ENCODE measurements at places on chromosomes 5 and 9.

GRCh38 chr5:14201325-14202045 is 58.3 kb downstream of the TRIO start:
- no peak for DNase-seq

GRCh38 chr9:127721391-127721821 is 5.5 kb downstream of the TTC16 start:
- DNase-seq, result no peak

GRCh38 chr5:59380350-59380951 is 513.1 kb downstream of the PDE4D start:
- no peak for DNase-seq

- DNase-seq, result no peak
Measured at GRCh38 chr5:31229266-31229665, 35.8 kb downstream of the CDH6 start.

DNA sequence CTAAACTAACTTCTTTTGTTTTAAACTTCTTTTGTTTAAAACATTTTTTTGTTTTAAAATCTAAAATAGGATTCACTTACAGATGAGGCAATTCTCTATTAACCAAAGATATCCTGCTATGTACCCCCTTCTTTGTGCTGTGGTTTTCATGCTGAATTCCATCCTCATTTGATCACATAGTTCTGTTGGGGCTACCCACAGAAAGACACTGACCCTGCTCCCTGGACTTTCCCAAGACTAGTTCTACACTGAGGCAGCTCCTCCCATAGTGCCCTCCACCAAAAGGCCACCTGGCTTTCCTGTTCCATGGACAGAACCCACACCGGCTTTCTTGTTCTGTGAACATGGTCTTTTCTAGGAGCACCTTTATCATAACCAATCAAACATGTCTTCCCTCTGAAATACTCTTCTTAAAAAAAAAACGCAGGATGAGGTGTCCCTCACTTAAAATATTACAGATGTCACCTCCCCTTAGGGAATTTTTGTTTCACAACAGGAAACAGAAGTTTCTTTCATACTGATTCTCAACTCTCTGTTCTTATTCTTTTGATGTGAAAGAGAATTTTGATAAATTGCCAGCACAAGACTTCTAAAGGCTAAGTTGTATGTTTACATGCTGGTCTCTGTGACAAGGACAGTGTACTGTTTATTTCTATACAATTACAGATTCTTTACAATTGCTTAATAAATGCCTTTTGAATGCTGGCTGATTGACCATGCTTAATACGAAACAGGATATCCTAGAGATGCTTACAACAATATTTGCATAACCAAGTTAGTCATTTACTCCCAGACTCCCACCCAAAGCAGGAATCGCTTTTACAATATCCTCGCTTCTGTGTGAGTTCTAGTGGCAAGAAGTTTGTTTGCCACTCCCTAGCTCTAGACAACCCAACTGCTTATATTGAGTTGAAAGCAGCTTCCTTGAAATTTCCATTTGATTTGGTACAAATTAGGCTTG is 300.4 kb downstream of the DTWD2 start:
- DNase-seq, result no peak

DNA sequence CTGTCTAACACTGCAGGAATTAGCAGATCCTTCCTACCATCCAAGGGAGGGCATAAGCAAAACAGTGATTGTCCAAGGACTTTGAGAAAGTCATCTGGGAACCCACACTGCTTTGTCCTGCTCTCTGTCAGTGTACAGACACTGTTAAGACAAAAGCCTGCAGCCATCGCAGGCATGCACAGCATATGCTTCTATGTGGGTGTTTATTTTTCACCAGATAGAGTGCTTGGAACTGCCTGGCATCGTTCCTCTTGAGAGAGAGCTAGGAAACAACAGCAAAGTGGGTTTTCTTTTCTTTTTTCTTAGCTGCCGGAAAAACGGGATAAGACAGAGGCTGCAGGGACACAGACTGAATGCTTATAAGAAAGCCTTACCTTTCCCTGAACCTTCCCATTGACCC is 212.3 kb downstream of the ICE1 start:
- DNase-seq, result no peak

DNA sequence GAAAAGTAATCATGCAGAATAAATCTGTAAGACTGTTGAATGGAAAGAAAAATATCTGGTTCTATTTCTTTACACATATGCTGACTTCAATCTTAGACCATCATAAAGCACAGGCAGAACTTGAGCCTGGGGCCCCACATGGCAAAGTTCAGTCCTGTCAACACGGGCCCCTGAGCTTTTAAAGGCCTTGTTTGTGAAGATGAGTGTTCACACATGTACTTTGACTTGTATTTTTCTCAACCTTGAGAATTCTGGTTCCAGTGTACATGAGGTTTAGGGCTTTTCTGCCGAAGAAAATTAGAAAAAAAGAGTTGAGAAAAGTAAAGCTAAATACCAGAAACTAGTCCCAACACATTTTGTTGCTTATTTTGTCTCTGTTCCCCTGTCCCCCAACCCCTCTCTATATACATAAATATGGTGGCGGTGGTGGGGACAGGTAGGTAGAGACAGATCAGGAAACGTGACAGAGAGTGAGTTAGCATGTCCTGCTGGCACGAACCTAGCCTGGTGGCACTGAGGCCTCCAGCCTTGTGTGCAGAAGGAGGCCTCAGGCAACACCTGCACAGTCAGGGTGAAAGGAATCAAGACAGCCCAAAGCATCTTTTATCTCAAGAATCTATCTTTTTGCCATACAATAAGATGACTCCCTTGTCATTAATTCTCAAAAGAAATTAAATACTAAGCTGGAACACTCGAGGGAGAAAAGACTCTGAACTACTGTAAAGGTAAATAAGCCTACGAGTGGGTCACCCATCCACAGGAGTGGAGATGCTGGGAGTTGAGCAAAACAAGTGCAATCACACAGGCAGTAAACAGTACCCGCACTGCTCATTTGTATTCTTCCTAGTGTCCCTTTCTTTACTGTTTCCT is 22.9 kb downstream of the LIFR start:
- no peak for DNase-seq

GRCh38 chr5:18811661-18812060 is 1176.3 kb downstream of the CDH18 start:
- DNase-seq, result no peak

GRCh38 chr5:78504704-78505677 is 143.6 kb downstream of the LHFPL2 start:
- DNase-seq, result no peak

- DNase-seq, result no peak
Measured at GRCh38 chr9:134536931-134537330, 104.7 kb upstream of the COL5A1 start.

DNA sequence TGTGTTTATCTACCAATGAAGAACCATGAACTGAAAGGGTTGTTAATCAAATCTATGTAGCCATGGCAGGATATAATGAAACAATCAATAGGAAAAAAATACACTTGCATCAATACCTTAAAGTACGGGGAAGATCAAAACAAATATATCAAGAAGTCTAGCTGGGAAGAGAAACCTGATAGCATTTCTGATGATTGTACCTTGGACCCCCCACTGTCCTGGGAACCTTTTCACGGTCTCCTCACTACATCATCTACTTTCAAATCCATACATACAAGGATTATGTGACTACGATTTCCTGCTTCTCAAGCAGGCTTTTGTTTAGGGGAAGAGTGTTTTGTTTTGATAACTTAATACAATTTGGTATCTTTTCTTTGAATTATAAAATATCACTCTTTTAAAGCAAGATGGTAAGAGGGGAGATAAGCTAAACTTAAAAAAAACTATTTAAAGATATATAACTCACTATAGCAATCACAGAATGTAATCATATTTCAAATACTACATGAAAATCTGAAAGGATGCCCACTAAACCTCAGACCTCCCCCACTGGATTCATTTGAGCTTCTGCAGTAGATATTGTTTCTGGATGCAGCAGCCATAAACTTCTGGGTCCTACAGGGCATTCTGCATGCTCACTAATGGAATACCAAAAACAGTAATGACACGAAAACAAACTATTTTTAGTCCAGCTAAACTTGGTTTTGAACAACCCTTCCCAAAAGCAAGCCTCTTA is 8.0 kb downstream of the EBF1 start:
- DNase-seq, result no peak

DNA sequence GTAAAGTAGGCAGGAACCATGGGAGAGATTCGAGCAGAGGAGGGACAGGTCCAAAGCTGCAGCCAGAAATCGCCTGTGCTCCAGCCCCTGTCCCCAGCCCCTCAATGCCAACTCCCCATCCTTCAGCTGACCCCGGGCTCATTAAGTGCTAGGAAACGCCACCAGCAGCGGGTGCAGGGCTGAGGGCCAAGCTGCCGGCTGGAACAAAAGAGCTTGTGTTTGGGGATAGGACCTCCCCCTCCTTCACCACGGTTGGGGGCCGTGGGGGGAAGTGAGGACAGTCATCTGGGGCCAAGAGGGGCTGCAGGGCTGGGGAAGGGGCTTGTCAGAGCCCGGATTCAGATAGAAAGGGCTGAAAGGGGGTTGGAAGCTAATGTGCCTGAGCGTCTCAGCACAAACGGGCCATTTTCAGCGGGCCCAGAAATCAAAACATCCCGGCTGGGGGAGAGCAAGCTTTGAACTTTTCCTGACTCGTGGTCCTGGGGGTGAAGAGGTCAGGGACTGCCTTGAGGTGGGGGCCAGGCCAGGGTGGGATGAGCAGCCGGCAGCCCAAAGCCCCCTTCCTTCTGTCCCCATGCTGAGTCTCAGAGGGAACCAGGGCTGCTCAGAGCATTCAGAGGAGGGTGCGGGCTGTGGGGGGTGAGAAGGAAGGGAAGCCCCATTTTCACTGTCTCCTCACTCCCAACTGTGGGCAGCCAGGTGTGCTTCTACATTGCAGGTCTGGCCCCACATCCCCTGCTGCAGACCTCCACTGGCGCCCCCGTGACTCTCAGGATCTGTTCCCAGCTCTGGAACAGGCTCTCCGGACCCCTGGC is 69.4 kb upstream of the DAB2IP start:
- DNase-seq, result no peak

GRCh38 chr5:129856325-129856724 is 47.9 kb upstream of the CHSY3 start:
- DNase-seq, result no peak

GRCh38 chr9:91896513-91897121 is 53.4 kb downstream of the ROR2 start:
- DNase-seq, result no peak

- no peak for DNase-seq
Measured at GRCh38 chr5:1527533-1528205, 3.9 kb upstream of the LPCAT1 start.

- DNase-seq, result no peak
Measured at GRCh38 chr5:17890501-17890900, 256.2 kb downstream of the TAF11L14 start.

DNA sequence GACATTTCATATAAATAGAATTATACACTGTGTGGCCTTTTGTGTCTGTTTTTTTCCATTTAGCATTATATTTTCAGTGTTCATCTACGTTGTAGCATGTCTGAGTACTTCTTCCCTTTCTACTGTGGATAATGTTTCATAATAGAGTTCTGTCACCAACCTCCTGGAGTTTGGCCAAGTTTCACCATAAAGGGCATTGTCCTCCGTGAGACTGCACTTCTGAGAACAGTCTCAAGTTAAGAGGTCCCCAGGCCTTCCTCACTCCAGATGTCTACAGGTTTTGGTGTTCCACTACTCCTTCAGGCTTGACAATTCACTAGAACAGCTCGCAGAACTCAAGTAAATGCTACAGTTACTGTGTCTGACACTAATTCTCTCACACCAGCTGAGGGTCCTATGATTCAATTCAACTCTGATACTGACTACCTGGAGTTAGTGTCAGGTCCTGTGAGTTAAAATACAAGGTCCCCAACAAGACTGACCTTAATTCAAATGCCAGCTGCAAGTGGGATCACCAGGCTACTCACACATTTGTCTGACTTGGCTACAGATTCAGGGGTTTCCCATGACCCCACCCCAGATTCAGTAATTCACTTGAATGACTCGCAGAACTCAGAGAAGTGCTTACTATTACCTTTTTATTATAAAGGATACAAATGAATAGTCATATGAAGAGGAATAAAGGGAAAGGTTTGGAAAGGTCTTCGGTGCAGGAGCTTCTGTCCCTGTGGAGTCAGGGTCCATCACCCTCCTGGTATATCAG is 31.1 kb downstream of the SLC35A4 start:
- no peak for DNase-seq

- no peak for DNase-seq
Measured at GRCh38 chr5:64646169-64646568, 44.1 kb upstream of the SHISAL2B start.

DNA sequence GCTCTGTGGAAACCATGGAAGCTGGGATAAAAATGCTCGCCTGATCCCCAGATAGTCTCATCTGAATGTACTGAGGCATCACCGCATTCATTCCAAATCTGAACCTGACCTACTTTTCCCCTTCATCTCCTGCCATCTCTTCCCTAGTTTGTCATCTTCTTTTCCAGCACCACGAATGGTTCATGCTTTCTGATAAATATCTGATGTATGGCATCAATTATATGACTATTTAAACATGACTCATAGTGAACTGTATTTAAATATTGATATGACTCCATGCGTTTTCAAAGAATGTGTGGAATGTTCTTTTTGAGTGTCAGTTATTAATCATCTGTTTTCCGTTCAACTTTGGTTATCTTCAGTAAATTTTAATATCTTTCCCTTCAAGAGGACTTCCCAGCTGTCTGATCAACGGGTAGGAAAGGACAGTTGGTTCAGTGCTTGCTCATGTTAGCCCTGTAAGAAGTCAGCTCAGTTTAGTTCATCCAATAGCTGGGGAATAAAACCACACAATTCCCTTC is 21.1 kb downstream of the BASP1 start:
- no peak for DNase-seq

GRCh38 chr9:99471033-99471432 is 249.0 kb downstream of the SEC61B start:
- DNase-seq, result no peak

DNA sequence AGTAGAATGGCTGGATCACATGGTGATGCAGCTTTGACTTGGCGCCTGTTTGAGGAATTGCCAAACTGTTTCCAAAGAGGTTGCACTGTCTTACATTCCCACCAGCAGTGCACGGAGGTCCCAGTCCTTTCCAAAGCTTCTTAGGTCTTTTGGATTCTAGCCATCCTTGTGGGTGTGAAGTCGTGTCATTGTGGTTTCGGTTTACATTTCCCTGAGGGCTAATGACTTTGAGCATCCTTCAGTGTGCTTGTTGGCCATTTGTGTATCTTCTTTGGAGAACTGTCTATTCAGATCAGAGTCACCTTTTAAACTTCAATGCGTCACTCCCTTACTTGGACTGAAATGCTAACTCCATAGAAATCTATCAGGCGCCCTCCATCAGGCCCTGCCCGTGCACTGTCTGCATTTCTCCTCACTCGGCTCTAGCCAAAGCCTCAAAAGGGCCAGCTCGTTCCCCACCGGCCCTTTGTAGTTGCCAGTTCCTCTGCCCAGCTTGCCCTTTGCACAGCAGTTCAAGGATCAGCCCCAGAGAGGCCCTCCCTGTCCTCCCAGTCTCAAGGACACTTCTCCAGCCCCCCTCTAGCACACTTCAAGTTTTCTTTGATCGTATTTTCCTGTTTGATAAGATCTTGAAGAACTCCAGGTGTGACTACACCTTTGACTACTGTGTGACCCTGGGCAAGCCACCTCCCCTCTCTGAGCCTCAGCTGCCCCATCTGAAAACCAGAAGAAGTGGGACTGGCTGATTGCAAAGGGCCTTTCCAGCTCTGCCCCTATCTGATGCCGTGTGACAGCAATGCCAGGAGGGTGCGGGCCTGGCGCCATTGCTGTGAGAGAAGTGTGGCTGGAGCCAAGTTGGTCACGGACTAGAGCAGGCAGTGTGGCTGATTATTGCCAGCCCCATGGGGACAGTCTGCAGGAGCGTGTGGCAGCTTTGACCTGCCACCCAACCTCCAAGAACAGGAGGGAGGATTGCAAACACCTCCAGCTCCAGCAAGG is 5.6 kb downstream of the HRH2 start:
- DNase-seq, result no peak

Measured in stimulated activated CD4-positive, alpha-beta T cell treated with anti-CD3 and anti-CD28 coated beads, Interleukin-2, amount 100 ng/mL, for 4 hours (primary cell).